Natural killer cell (primary cell): ENCODE measurements at places on chromosomes 6 and 20. TPM values are rescaled to one million over a fixed set of nuclear protein-coding genes. Genes with fewer than 3 reads are reported as not detected.

- H3K4me3 ChIP-seq: no peak overlapping the region
- no peaks in the 10 kb centered on the region for H3K36me3 ChIP-seq
- no peak overlapping the region for H3K27ac ChIP-seq
Observed at GRCh38 chr20:7262803-7263202, 495.3 kb downstream of the BMP2 start.

DNA sequence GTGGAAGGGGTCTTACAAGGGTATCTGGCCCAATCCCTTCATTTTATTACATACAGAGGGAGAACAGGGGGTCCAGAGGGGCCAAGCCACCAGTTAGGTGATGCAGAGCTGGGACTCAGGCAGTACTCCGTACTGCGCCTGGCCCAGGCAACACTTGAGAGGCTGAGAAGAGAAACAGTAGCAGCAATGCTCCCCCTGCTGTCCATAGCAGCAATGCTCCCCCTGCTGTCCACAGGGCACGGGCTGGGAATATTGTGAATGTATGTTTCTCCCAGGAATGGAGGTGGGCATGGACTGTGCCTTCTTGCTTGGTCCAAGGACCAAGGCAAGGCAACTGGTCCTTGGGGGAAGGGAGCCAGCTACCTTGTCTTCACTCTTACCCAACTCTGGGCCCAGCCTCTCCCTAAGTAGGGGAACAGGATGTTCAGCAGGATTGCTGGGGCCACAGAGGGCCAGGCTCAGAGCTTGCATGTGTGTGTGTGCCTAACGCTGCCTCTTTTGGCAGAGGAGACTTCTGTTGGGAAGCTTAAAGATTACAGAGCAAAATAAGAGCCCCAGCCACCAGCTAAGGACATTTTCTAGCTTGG is 14.8 kb upstream of the FAM83C start:
- H3K4me3 ChIP-seq: no peak overlapping the region
- H3K4me1 ChIP-seq: peaks cover 7% of the 10 kb centered on the region
- H3K27me3 ChIP-seq: no peaks in the 10 kb centered on the region
- no peak overlapping the region for H3K27ac ChIP-seq
- DNase-seq: peak; percentile 53
- peaks cover 8% of the 10 kb centered on the region for H3K36me3 ChIP-seq

DNA sequence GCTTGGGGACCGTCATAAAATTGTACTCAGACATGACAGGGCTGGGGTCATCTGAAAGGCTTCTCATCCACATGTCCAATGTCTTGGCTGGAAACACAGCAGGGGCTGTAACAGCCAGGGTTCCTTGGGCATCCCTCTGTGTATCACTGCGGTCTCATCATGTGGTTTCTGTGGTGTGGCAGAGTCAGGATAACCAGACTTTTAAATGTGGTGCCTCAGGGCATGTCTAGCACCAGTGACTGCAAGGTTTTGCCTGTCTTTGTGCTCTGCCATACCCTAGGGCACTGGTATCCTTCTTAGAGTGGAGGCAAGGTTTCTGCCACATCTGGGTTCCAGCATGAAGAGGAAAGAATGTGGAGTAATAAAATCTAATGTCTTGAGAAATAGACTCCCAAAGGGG is 124.2 kb downstream of the PLEKHG1 start:
- no peak for DNase-seq
- no peak overlapping the region for H3K27ac ChIP-seq
- H3K4me1 ChIP-seq: no peaks in the 10 kb centered on the region
- H3K36me3 ChIP-seq: no peaks in the 10 kb centered on the region
- H3K4me3 ChIP-seq: no peak overlapping the region

DNA sequence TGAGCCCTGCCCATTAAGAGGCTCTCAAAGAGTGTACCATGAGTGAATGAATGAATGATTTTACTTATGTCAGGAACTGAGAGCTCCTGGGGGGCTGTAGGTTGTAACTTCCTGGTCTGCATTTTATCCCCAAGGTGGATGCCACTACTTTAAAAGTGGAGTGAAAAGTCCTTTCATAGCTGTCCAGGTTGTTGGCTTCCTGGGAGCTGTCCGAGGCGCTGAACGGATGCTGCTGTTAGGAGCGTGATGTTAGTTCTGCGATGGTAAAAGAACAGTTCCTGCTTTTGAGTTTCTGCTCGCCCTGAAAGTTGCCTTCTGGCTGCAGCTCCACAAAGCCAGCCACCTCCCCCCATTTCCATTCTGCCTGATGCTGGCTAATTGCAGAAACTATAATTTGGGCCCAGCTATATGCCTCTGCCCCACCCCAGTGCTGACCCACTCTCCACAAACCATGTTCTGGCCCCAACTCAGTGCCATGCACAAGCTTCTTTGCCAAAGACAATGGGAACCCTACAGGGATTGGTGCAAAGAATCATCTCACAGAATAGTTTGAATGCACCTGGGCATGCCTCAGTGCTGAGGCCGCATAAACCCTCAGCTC is 330.9 kb upstream of the CDH4 start:
- no peaks in the 10 kb centered on the region for H3K4me1 ChIP-seq
- H3K27me3 ChIP-seq: no peaks in the 10 kb centered on the region
- DNase-seq: no peak
- H3K27ac ChIP-seq: no peak overlapping the region
- no peaks in the 10 kb centered on the region for H3K36me3 ChIP-seq

DNA sequence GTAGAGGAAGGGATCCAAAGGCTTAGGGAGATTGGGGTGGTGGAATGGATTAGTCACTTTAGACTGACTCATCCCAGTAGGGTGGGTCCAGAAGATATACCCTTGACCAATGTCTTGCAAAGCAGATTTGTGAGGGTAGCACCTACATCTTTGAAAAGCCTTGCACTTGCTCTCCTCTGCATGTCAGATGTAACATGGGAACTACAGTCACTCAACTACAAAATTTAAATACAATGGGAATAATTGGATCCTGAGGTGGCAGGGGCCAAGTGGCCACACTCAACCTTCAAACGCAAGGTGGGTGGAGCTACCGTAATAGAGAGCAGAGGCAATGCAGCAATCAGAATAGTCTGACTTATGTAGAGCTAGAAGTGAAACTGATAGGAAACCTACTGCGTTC is 71.2 kb downstream of the ME1 start:
- no peaks in the 10 kb centered on the region for H3K4me1 ChIP-seq
- no peaks in the 10 kb centered on the region for H3K27me3 ChIP-seq
- DNase-seq: no peak
- H3K4me3 ChIP-seq: no peak overlapping the region

- peaks cover 23% of the 10 kb centered on the region for H3K36me3 ChIP-seq
- peak; percentile 53 for DNase-seq
- H3K27ac ChIP-seq: peak within 1 kb of the TSS; percentile 89
- H3K4me3 ChIP-seq: peak within 1 kb of the TSS; percentile 70
Observed at GRCh38 chr6:125301435-125302391, at the start of gene HDDC2. TSS of gene HDDC2 (minus strand) at chr6:125301967. CDS start at chr6:125301932, 35 bp downstream.

- no peak overlapping the region for H3K27ac ChIP-seq
- DNase-seq: no peak
- no peaks in the 10 kb centered on the region for H3K36me3 ChIP-seq
- no peaks in the 10 kb centered on the region for H3K27me3 ChIP-seq
- H3K4me1 ChIP-seq: no peaks in the 10 kb centered on the region
Observed at GRCh38 chr6:41460742-41461336, 85.3 kb upstream of the FOXP4 start.

DNA sequence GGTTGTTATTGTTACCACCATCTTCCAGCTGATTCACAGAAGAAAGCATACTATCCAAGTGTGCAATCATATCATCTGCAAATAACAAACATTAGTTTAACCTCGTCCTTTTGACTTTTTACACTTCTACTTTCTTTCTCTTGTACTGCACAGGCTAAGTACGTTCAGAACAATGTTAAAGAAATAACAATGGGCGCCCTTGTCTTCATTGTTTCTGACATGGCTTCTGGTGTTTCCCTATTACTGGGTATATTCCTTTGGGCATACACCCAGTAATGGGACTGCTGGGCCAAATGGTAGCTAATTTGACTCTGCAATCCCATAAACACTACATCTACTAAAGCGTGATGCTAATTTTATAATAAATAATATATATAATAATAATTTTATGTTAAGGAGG is 146.7 kb downstream of the GJA10 start:
- H3K4me3 ChIP-seq: no peak overlapping the region
- H3K36me3 ChIP-seq: peaks cover 2% of the 10 kb centered on the region
- no peak for DNase-seq
- no peak overlapping the region for H3K27ac ChIP-seq

DNA sequence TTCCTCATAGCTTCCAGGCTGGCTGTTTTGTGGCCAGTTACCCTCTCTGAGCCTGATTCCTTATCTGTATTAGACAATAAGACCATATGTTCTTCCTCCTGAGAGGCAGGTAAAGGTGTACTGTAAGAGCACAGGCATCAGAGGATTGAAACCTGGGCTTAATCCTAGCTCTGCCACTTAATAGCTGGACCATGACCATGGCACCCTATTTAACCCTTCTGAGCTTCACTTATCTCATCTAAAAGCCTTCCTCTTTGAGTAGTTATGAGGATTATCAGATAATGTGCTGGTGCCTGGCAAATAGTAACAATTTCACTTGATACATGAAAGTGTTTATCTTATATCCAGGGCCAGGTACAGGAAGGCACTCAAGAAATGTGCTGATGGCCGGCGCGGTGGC is 34.9 kb downstream of the BCL2L1 start:
- peaks cover 14% of the 10 kb centered on the region for H3K36me3 ChIP-seq
- H3K27me3 ChIP-seq: no peaks in the 10 kb centered on the region
- H3K4me1 ChIP-seq: peaks cover 73% of the 10 kb centered on the region
- H3K4me3 ChIP-seq: no peak overlapping the region
- no peak overlapping the region for H3K27ac ChIP-seq

DNA sequence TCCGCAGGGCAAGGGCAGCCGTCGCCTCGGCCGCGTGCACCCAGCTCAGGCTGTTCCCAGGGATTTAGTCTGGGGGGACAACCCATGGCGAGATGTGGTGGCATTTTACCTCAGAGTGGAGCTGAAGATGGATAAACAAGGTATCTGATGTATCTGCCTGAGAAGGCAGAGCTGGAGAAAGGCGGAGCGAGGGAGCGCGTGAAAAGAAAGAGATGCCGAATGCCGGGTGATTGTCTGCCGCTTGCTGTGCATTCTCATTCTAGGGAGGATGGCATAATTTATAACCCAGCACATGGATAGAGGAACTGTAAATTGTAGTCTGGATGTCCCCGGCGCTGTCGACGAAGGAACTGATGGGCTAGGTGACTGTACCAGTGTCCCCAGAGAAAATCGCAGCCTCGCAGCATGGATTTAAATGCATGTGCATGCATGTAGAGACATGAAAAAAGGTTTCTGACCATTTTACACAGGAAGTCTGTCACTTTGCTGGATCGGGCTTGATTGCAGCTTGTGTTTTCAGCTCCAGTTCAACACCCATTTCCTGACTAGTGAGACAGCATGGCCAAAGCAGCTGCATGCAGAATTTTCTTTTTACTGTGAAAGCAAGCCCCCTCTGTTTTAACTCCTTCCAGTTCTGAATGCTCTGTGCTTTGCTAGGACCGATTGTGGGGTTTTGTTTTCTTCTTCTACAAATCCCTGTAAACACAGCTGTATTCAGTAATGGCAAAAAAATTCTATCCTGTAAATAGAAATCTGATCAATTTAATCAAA is 149.7 kb downstream of the PRL start:
- H3K36me3 ChIP-seq: no peaks in the 10 kb centered on the region
- H3K27ac ChIP-seq: no peak overlapping the region
- no peaks in the 10 kb centered on the region for H3K27me3 ChIP-seq
- no peak overlapping the region for H3K4me3 ChIP-seq

GRCh38 chr20:8589956-8590355 is 457.9 kb downstream of the PLCB1 start:
- no peak overlapping the region for H3K27ac ChIP-seq
- no peak overlapping the region for H3K4me3 ChIP-seq
- no peaks in the 10 kb centered on the region for H3K4me1 ChIP-seq

DNA sequence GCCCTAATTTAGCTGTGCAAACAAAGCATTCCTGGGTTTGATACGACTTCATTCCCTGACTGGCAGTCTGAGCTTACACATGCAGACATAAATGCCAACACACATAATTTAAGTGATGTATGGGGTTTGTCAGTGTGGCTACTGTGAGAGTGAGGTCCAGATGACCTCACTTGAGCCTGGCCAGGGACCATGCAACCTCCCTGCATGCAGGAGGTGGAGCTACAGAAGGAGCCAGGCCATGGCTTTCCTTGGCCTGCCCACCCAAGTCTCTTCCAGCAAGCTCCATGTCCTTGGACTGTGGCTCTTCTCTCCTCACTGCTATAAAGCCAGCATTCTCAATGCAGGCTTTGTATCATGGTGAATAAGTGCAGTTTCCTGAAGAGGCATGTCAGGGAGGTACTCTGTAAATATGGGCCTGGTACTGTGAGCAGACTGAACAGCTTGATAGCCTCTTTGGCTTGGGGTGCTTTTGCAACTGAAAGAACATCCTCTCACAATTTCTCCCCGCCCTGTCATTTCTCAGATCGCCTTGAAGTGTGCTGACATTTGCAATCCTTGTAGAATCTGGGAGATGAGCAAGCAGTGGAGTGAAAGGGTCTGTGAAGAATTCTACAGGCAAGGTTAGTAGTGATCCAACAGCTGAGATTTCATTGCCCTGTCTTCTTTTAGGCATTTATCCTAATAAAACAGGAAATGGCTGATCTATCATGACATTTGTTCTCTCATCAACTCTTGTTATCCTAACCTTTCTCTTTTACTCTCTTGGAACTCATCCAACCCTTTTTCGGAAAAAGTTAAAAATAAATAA is 69.2 kb downstream of the MTFR2 start:
- no peaks in the 10 kb centered on the region for H3K4me1 ChIP-seq
- H3K27ac ChIP-seq: no peak overlapping the region
- no peaks in the 10 kb centered on the region for H3K36me3 ChIP-seq
- H3K27me3 ChIP-seq: no peaks in the 10 kb centered on the region

GRCh38 chr6:82893889-82894652 is 171.6 kb downstream of the UBE3D start:
- no peak for DNase-seq
- no peaks in the 10 kb centered on the region for H3K4me1 ChIP-seq
- H3K27ac ChIP-seq: no peak overlapping the region
- no peaks in the 10 kb centered on the region for H3K36me3 ChIP-seq
- H3K4me3 ChIP-seq: no peak overlapping the region
- no peaks in the 10 kb centered on the region for H3K27me3 ChIP-seq

GRCh38 chr6:147204060-147204785 is at the start of gene STXBP5:
TSS of gene STXBP5 (plus strand) at chr6:147204417. CDS start at chr6:147204533, 116 bp downstream.
- peak; percentile 67 for DNase-seq
- H3K27ac ChIP-seq: peak within 1 kb of the TSS; percentile 89
- peak within 1 kb of the TSS; percentile 91 for H3K4me3 ChIP-seq
- no peaks in the 10 kb centered on the region for H3K36me3 ChIP-seq

RBBP9 gene
- 4.6 TPM for total RNA-seq

ADTRP gene
- 1.1 TPM for total RNA-seq

MRAP2 gene
- total RNA-seq: not detected

CNR1 gene
- not detected for total RNA-seq

SEMG1 gene
- not detected for total RNA-seq

MATN4 gene
- total RNA-seq: not detected

RGS17 gene
- total RNA-seq: 0.55 TPM

COL21A1 gene
- total RNA-seq: not detected

NMBR gene
- total RNA-seq: not detected

SLC17A9 gene
- total RNA-seq: 22.3 TPM

TNFRSF21 gene
- not detected for total RNA-seq

SDHAF4 gene
- 5.4 TPM for total RNA-seq

FOXF2 gene
- not detected for total RNA-seq
